ENCODE measurements at places on chromosomes 11 and 22.

DNA sequence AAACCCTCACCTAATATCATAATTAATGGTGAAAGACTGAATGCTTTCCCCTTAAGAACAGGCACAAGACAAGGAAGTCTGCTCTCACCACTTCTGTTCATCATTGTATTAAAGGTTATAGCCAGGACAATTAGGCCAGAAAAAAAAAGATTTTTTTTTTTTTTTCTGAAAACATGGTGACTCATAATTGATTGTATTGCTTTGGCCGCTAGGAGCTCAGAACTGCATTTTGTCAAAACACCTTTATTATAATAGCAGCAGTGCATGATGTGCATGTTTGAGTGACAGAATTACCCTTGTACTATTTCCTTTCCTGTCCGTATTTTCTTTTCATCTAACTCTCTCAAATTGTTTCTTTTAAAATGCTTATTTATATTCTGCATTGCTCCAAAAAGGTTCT, 98.1 kb downstream of the RNF169 start:
- no peak for DNase-seq

DNA sequence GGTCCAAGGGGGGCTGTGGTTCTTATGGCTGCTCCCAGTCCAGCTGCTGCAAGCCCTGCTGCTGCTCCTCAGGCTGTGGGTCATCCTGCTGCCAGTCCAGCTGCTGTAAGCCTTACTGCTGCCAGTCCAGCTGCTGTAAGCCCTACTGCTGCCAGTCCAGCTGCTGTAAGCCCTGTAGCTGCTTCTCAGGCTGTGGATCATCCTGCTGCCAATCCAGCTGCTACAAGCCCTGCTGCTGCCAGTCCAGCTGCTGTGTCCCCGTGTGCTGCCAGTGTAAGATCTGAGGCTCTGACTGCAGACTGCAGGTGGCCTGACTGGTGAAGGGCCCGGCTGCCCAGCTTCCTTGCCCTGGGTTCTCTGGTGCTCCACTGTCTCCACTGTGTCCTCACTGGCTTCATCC, 696 bp downstream of the KRTAP5-5 start:
- DNase-seq = no peak

- DNase-seq = no peak
These were observed 606 bp downstream of the DRG1 start for GRCh38 chr22:31400023-31400397.

- DNase-seq = no peak
These were observed 55.2 kb downstream of the SLC1A2 start for GRCh38 chr11:35363854-35364780.

DNA sequence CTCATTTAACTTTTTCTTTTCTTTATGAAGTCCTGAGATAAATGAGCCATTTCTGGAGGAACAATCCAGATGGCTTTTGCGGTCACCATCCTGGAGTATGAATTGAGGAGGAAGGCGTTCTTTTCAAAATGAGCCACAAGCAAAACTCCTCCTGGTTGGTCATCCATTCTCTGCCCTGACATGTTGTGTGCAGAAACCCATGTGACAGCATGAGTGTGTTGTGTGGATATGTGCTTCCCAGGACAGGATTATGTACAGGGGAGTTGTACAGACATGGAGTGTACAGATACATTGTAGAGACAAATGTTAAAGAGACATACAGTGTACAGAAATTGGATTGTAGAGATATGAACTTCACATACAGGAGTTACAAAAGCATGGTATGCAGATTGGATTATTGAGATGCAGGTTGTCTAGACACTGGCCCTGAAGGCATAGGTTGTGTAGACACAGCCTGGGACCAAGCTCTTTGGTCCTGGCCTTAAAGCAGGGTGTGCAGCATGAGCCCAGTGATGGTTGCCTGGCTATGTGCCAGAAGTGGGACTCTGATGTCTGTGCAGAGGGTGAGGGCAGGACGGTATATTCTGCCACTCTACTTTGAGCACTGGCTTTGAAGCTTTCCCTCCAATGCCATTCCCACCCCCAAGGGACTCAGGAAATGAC, 178.5 kb upstream of the ZBED5 start:
- DNase-seq = no peak

DNA sequence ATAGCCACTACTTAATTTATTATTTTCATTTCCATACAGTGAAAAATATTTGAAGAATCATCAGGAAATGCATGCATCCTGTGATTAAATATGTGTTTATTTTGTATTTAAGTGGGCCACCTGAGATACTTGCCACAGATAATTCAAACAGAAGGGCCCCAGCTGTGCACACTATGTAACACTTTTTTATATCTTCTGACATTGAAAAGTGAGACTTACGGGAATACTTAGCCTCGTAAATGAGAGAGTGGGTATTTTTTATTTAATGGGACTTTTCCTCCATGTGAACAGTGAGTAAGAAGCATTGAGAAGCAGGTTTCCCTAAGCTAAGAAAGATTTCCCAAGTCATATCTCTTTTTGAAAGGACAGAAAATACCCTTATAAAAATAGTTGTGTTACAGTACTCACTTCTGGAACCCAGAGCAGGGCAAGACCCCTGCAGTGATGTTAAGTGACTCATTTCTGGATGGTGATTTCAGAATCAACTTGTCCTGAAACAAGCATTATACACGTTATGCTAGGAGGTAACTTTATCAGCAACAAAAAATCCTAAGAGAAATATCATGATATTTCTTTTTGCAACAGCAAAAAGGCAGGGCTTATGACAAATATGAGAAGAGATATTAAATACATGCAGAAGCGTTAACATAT, 478.1 kb upstream of the CHORDC1 start:
- no peak for DNase-seq

DNA sequence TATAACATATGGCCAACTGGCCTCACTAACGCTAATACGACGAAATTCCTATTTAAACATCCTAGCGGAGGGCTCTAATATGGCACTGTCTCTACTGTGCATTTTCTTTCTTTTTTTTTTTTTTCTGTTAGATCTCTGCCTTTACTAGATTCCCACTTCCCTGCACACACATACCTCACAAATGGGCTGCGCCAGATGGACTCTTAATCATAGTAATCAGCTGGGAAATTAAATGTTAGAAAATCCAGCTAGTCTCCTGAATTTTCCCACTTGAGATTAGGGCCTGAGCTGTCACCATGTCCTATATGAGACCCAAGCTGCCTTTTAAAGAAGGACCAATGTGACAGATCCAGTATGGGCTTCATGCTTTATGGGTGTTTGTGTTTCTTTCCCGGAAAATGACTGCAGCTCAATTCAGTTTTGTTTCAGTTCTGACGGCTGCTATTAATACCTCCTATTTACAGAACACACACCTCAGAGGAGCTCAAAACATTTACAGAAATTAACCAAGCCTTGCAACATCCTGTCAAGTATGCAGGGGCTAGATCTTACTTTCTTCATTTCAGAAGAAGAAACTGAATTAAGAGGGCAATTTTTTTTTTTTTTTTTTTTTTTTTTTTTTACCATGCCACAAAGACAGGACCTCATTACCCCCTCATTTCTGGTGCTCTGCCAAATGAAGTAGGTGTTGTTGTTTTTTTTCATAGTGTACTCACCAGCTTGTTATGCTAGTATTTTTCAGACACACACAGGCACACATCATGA, 49.8 kb upstream of the BLID start:
- no peak for DNase-seq
